ENCODE measurements at places on chromosomes 13 and 19.

DNA sequence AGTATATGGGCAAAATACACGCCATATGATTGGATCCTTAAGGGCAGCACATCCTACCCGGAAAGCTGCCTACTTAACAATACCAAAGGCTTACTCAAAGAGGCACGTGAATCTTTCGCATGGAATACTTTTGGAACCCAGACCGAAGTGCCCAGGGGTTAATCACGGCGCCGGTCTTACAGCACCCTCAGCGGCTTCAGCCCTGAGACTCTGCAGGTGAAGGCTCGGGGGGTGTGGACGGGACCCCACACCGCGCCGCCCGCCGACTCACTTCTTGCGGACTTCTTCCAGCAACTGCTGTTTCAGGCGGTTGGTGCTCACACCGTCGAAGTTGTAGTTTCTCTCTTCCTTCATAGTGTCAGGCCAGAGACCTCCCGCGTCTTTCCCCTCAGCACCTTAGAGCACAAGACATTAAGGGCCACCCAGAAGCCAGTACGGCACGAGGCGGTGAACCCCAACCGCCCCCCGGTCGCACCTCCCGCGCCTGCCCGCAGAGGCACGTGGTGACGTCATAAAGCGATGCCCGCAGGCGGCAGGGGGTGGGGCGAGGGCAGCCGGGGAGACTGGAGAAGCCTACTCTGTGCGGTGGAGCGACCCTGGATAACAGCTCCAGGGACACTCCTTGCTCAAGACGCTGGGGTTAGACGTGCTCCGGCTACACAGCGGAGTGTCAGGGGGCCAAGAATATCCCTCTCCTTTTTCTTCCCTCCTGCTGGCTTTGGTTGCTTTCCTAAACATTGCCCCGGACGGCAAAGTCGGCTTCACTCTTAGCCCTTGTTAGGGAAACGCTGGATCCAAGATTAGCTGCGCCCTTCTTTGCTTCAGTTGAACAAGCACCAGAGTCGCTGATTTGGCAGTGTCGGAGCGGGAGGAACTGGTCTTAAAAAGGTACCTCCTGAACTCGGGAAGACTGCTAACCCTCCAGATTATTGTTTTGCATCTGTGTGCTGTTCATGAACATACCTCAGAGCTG is at the start of gene CCDC169:
Gene CCDC169, minus strand, starts transcription at position 449 of the 973 bp plus-strand sequence. Its CDS starts 95 bp downstream, at position 354.
- peak; percentile 59 for DNase-seq

GRCh38 chr19:38644719-38645118 is 2.7 kb upstream of the ACTN4 start:
- DNase-seq: no peak

DNA sequence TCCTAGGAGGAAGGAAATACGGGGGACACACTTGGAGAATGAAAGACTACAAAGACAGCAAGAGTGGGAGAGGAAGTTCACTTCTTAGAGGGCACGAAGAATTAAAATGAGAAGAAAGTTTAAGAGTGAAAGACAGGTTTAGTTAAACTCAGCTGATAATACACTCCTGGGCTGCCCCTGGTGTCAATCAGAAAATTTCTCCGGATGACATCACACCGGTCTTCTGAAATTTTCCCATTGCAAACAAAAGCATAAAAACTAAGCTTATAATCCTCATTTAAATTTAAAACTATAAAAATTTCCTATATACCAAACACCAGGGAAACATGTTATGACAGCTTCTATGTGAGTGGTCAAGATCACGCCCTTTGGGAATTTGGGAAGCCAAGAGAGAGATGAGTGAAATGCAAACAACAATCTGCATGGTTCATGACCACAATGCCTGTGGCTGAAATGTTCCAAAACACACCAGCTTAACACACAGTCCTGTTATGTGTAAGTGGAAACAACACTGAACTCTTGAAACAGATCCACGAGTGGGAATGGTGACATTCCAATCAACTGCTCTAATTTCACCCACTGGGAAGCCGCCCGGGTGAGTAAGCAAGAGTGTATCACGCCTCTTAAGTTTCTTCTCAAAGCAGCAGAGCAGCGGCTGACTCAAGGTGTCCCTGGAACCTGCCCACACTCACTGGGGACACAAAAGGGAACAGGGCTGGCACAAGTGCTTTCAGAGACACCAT is 49.0 kb downstream of the BRD4 start:
- DNase-seq: no peak

GRCh38 chr19:47680858-47681332 is 32.3 kb upstream of the EHD2 start:
- no peak for DNase-seq

Measured in naive thymus-derived CD4-positive, alpha-beta T cell (primary cell).